ENCODE measurements at places on chromosomes 6 and 20.

- peak; percentile 87 for DNase-seq
Observed at GRCh38 chr20:36465109-36466080, 75.9 kb upstream of the MYL9 start.

DNA sequence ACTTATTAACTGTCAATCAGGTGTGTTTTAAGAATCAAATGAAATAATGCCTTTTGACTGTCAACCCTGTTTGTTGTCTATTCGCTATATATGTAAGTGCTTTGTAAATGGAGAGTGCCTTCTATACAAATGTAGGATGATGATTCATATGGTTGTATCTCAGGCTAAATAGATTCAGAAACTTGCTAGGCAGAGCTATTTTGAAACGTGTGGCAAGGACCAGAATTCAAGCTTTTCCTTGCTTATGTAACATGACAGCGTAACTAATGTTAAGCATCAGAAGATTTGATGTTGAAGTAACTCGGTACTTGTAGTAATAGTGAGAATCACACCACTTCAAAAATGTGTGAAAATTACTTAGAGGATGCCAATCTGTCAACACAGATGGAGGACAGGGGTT is 3.4 kb downstream of the OGFRL1 start:
- peak; percentile 61 for DNase-seq

DNA sequence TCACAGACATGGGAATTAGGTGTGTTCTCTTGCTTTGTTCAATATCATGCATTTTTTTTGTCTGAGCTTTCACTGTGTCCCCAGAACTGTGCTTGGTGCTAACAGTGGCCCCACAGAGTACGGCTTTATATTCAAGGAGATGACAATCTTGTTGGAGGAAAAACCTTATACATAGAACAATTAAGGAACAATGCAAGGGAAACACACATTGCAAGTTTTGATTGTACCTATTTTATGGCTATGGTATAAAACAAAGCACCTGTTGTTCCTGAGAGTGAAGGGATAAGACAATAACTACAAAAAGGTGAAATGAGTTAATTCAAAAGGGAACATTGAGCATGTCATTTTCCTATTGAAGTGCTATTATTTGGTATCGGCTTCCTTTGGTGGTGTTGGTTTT is 143.9 kb upstream of the ESR1 start:
- DNase-seq: no peak

DNA sequence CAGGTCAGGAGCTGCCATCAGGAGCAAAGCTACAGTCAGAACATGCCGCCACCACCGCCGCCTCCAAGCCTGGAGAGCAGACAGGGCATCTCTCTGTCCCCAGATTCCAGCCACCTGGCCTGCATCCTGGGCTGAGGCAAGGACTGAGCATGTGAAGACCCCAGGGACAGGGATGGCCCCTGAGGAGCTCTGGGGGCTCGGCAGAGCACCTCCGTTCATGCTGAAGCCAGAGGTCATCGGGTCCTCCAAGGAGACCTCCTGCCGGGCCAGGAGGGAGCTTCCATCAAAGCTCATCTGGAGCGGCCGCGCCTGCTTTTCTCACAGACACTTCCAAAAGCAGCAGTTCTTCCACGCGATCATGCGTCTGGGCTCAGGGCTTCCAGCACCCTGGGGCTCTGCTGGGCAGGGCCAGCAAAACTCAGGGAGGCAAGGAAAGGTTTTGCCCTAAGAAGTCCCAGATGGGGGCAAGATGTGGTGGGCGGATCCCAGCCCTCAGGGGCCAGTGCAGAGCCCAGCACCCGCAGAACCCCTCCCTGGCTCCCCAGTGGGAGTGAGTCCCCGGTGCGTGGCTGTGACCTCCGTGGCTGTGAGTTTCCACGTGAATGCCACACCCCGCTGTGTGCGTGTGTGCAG is 138.4 kb downstream of the TAF4 start:
- no peak for DNase-seq

GRCh38 chr6:128723667-128724066 is 159.3 kb upstream of the LAMA2 start:
- DNase-seq: peak; percentile 20

GRCh38 chr6:35173044-35173426 is 31.9 kb upstream of the TCP11 start:
- DNase-seq: peak; percentile 24

- peak; percentile 9 for DNase-seq
Observed at GRCh38 chr6:26390531-26390930, 7.6 kb downstream of the BTN2A2 start.

DNA sequence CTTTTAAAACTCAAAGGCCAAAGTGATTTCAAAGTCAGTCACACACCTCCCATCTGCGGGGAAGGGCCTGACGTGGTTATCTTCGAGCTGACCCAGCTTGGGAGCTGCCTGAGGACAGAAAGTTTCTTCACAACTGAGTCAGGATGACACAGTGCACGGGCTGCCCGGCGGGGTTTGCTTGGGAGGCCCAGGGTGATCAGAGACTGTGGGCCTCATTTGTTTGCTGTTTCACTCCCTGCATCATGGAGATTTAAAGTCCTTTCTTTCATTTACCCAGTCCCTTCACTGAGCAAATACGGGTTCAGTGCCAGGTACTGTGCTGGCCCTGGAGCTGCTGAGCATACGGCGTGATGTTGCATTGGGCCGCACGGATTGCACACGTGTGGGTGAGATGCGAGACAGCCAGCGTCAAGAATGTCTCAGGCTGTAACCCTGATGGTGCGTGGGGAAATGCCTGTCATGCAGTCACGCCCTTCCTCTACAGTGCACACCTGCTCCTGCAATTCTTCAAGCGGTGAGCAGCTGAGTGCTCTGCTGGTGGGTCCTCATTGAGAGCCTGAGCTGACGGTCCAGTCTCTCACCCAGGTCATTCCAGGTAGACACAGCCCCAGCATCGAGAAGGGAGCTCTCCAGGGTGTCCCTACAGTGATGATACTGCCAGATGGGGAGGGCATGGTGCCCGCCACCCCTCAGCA is 82.7 kb upstream of the PMEPA1 start:
- DNase-seq: no peak

DNA sequence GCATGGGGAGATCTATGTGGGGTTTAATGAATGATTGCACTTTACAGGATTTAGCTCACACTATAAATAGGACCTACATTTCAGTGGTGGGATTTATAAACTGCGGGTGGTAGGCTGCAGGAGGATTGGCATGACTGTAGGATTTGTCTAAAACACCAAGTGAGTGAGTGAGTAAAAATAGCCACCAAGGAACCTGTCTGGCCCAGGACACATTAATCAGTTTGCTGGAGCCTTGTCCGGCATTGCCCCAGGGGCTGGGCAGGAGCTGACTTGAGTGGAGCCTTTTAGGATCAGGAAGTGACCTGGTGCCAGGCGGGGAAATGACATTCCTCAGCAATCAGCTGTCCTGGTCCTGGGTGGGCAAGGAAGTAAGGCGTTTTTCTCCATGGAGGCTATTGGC is 278.7 kb upstream of the PRND start:
- DNase-seq: no peak

GRCh38 chr6:40910260-40910893 is 128.6 kb downstream of the UNC5CL start:
- no peak for DNase-seq

DNA sequence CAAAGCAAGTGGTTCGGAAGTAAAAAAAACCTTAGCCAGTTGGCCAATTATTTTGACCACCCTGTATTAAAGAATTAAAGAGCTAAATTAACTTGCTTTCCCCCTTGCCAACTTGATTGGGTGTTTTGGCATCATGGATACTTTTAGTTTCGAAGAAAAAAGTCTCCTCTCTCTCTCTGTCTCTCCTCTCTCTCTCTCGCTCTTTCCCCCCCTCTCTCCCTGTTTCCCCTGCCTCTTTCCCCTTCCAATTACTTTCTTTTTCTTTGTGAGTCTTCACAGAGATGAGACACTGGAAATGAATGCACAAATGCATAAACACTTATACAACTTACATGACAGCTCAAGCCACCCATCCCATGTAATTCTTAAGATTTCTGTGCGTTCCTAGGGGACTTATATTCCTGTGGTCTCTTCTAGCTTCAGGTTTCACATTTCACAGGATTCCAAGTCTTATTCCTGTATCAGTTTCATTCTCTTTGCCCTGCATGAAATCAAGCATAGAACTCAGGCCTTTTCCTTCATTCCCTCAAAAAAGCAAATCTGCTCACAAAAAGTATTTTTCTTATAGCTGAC is 32.9 kb upstream of the EYA4 start:
- peak; percentile 12 for DNase-seq

DNA sequence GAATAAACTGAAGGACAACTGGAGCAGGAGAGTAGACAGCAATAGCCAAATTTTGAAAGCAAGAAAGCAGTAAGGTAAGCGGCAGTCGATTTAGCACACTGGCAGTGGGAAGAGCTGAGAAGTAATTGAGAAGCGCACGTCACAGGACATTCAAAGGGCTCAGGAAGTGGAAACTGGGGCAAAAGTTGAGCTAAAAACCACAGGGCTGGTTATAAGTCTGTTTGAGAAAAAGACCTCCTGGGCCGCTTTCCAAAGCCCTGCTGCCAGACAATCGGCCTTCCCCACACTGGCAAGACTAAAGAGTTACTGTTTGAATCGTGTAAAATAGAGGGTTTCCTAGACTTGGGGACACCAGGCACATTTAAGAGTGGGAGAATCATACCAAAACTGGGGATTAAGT is 161.4 kb downstream of the DNAH8 start:
- peak; percentile 39 for DNase-seq

DNA sequence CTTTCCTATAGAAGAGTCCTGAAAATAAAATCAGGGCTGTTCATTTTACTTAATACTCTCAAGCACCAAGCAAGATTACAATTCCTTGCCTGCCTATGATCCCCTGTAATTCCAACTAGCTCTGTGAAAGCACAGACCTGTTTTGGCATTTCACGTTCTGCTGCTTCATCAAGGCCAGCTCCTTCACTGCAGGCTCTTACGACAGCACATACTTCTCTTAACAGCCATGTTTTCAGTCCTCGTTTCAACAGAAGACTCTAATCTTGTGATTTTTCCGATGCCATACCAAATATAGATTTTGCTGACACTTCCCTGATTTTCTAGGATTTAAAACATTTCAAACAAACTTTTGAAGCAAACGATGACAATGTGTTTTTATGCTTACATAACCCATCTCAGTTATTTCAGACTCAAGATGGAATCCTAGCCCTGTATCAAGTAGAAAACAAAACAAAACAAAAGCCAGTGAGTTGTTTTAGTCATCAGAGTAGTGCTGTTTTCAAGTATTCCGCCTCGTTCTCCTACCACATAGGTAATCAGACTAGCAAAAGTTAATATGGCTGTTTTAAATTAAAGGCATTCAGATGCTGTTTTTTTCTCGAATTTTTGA is 616.5 kb upstream of the CITED2 start:
- DNase-seq: peak; percentile 81

DNA sequence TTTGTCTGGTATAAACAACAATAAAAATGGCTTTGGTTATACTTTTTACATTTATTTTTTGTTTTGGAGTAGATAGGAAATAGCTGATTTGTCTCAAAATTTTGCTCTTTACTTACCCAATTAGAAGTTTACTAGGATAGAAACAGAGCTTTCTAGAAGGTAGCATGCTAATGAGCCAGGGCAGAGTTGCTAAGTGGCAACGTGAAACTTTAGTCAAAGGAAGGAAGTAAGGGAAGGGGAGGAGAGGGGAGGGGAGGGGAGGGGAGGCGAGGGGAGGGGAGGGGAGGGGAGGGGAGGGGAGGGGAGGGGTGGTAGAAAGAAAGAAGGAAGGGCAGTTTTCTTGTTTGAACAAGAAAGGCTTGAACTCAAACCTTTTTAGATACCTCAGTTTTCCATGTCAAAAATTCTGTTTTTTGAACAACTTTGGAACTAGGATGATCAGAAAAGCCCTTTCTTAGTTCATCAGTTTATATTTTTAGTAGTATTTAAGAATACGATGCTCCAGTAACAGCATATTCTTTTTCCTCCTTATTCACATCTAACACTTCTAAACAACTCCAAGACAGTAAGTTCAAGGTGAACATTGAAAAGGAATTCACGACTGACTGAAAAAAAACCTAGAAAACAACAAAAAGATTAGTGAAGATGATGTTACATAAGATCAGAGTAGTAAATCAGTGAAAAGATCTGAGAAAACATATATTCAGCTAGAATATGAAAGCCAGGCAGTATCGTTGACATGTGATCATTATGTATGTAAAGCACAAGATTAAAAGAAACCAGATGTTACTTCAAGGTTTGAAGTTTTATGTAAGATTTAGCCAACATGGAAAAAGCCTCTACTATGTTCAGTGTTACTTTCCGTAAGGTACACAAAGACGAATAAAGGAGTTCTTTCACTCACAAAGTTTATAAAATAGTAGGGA is 263.4 kb downstream of the ARHGAP18 start:
- DNase-seq: no peak

GRCh38 chr6:33216117-33216649 is 7.9 kb downstream of the RING1 start:
- no peak for DNase-seq

GRCh38 chr20:34970193-34970840 is 14.6 kb downstream of the MYH7B start:
- no peak for DNase-seq

GRCh38 chr6:81752921-81753710 is 635 bp upstream of the TENT5A start:
- DNase-seq: peak; percentile 95

DNA sequence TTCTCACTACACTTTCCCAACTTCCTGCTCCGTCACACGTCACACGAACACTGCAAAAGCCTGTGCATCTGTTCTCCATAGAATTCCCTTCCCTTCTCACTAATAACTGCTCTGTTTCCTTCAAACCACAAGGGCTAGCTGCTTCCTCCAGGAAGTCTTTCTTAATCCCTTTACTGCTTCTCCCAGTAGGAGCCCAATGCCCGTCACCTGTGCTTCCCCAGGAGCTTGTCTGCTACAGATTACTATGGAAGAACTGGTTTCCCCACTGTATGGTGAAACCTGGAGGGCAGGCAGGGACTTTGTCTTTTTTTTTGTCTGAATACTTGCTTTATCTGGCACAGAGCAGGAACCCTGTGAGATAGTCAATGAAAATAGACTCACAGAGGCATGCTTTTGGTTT is 444.7 kb upstream of the MAP3K7 start:
- no peak for DNase-seq

DNA sequence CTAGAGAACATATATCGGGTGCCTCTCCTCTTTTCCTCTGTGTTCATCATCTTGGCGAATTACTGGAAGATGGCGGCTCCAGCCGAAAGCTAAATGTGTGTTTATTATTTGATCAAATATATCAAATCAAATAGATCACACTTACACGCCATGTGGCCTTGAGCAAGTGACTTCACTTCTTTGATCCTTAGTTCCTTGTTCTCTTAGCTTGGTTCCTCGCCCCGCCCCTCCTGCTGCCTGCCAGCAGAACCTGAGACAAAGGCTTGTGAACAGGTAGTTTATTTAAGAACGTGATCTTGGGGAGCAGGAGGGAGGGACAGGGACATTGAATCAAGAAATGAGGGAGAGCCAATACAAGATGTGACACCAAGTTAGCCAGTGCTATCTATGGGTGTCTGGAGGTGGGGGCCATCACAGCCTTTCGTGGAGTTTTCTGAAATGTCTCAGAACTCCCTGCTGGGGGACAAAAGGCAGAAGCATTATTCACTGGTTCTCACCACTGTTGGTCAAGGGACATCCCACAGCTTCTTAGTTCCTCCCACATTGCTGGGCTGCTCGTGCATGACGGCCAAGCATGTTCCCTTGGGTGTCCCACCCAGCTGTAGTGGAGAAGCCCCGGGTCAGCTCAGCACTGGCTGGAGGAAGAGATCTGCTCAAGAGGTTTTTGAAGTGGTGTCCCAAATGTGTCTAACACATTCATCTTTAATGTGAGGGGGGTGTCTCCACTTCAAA is 44.9 kb upstream of the RNF24 start:
- no peak for DNase-seq

All from iris pigment epithelial cell (primary cell).